ENCODE measurements at places on chromosomes 6 and 20.

DNA sequence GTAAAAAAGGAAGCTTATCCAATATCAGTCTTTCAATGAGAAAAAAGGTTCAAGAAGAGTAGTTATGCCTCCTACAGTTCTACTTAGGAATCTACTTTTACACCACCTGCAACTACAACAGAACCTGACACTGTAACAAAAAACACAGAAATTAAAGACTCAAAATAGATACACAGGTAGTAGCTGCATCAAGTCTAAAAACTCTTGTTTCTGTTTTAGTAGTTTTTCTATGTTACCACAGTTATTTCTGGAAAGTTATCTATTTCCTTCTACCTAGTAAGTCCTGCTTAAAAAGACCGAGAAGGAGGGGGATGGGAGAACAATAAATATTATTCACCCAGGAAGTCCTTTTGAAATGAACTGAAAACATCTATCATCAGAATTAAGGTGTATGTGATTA lies 52.5 kb downstream of the ATG5 start:
- DNase-seq: no peak

- no peak for DNase-seq
Measured at GRCh38 chr6:80331522-80331921, 225.1 kb downstream of the BCKDHB start.

GRCh38 chr20:33022289-33022688 lies 9.2 kb upstream of the BPIFB6 start:
- no peak for DNase-seq

GRCh38 chr6:81750681-81751387 lies 1.6 kb downstream of the TENT5A start:
- DNase-seq: no peak

DNA sequence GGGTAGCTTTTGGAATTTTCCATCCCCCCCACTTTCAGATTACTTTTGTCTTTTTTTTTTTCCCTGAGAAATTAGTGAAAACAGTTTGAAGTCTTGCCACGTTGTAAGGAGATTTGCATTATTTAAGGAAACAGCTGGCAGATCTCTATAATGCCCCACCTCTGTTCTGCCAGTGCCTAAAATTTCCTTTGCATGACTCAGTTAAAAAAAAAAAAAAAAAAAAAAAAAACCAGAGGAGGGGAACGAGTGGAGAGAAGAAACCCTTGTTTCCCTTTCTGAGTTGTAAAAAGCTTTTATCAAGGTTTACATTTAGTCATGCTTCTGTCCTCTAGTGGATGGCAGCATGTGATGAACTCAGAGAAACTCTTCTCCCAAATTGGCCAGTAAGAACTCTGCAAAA lies 33.5 kb downstream of the CARMIL1 start:
- no peak for DNase-seq

- no peak for DNase-seq
Measured at GRCh38 chr6:151389618-151390275, 1.6 kb downstream of the ZBTB2 start.

- DNase-seq: no peak
Measured at GRCh38 chr6:4258733-4259132, 123.4 kb upstream of the ECI2 start.

- peak; percentile 86 for DNase-seq
Measured at GRCh38 chr6:37705239-37706051, 7.8 kb upstream of the MDGA1 start.

GRCh38 chr6:18044108-18044783 lies 56.8 kb upstream of the KIF13A start:
- no peak for DNase-seq

- DNase-seq: no peak
Measured at GRCh38 chr6:150091476-150091875, 22.6 kb upstream of the ULBP3 start.

DNA sequence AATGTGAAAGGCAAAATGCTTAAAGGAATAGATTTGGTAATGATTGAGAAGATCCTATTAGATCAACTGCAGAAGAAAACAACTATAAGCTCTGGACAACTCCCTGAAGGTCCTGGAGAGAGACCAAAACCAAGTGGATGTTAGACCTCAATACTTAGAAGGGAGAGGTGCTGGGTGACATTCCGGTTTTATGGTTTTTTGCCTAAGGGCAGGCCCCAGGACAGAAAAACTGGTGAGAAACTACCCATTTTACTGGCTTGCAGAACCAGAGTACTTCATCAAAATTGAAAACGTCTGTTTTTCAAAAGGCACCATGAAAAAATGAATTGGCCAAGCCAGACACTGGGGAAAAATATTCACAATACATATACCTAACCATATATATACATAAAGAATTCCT lies 26.3 kb downstream of the SAMHD1 start:
- peak; percentile 3 for DNase-seq

GRCh38 chr6:155411154-155412052 lies 44.2 kb downstream of the NOX3 start:
- no peak for DNase-seq

GRCh38 chr6:147973806-147974205 lies 368.8 kb upstream of the SASH1 start:
- DNase-seq: no peak

DNA sequence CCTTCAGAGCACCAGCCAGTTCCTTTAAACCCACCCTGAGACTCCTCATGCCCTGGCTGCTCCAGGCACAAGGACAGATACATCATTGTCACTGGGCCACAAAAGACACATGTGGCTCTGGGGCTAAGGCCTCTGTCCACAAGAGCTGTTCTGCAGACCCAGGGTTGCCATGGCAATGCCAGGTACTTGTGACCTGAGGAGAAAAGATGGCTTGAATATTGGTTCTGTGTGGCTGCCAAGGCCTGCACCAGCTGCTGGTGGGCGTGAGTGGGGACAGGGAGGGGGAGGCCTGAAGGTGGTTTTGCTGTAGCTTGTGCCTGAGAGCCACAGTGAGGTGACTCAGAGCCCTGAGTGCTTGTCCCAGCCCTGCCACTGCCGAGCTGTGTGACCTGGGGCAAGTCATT lies 31.8 kb downstream of the SAYSD1 start:
- DNase-seq: no peak

DNA sequence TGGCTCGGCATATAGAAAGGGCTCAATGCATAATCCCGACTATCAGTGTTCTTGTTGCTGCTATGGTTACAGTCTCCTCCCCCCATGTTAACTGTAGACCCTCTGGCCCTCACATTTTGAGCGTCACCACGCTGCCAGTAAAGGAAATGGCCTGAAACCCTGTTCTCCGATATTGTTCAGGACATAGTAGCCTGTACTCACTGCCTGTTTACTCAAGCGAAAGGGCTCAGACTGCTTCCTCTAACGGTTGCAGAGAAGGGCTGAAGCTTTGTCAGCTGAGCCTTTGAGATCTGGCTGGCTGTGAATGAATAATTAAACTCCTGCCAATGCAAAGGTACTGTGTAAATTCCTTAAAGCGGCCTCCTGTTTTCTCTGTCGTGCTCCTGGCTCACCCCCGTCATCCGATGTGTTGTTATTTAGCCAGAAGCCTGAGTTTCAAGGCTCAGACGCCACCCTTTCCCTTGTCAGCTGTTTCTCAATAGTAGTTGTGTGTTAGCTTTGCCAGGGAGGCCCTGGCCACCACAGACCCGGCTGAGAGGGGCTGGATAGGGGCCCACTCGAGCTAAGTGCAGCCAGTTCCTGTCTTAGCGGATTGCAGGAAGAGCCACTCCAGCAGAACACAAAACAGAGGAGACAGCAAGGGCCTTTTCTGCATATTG lies 31.2 kb upstream of the RALGAPA2 start:
- DNase-seq: no peak

GRCh38 chr6:88764081-88764480 lies 199.3 kb downstream of the RNGTT start:
- no peak for DNase-seq

- DNase-seq: no peak
Measured at GRCh38 chr20:20820104-20820503, 107.7 kb upstream of the RALGAPA2 start.
